ENCODE measurements at places on chromosomes 12 and 14.
A peak's percentile ranks its signal among the peaks of the same experiment; 100 is the strongest.

- DNase-seq = no peak
Measured at GRCh38 chr14:25394791-25395391, 344.9 kb upstream of the STXBP6 start.

DNA sequence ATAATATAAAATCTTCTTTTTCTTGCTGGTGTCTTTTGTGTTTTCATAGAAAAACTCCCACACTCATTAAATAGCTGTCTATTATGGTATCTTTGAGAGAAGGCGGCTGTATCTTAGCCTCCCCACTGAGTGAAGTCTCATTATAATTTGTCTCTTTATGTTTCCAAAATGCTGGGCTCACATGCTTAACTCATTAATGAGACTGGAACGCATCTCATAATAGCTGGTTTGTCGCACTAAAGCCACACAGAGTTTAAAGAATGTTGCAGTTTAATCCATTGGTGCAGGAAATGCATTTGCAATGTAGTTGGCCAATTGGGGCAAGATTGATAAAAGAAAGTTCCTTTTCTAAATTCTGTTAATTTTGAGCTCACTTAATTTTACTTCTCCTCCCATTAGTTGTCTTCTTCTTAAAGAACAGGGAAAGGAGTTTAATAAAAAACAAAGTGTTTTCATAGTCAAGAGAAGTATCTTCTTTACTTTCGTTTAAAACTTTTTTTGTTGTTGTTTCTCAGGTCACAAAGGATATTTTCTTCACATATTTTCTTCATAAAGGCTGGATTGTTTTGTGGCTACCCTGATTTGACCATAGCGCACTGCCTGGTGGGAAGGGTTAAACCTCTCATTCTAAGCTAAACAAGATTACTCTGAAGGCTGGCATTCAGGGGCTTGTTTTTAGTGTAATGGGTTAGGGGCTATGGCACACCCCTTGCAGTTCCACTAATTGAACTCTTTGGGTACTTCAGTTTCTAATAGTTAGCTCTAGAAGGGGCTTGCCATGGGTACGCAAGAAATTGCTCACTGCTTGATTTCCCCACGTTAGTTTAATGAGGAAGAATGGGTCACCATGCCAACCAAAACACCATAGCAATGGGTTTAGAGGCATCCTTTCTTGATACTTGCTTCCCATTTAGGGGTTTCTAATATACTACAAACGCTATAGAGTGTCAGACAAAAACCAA is 197.0 kb downstream of the TMTC2 start:
- DNase-seq = no peak

DNA sequence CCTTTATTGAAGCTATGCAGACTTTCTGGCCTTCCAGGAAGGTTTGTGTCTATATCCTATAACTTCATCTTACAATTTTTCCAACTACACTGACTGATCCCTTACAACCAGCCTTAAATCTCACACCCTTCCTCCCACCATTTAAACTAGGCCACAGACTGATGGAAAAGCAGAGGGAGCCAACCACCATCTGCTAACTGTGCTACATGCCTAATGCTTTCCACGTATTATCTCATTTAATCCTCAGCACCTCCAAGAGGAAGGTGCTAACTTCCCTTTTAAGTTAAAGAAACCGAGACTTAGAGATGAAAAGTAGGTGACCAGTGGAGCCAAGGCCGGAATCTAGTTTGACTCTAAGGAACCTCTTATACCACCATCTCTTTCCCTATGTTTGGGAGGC is 22.7 kb upstream of the BLTP3B start:
- DNase-seq = no peak

DNA sequence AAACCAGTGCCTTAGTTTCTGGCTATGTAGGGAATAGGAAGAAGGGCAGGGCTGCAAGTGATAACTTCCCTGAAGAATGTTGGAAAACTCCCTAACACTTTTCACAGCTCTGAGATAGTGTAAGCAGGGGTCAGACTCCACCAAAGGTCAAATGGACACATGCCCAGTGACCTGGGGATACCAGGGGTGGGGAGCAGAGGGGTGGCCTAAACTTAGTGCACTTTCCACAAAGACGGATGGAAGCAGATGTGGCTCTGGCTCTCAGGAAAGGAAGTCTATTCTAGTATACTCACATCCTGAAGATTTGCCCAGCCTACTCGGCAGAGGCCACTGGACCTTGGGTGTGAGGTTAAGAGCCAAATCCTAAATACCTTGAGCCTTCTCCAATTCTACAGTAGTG is 285.8 kb downstream of the NUAK1 start:
- DNase-seq = no peak

DNA sequence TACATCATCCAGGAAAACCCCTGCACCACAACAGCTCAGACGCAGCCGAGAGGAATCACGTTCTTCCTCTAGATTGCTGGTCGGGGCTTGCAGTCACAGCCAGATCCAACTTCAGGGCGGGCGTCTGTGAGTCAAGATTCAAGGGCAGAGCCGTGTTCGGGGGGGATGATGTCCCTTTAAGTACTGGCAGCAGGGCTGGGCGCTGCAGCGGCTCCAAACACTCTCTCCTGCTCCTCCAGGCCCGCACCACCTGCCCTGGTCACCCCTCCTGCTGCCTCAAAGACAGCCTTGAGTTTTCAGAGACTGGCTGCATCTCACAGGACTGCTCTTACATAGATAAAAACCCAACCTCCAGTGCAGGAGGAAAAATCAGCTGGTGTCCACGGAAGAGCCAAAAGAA is 68.3 kb downstream of the KDM2B start:
- DNase-seq = peak; percentile 26

Data from H7 (cell line).